ENCODE measurements at places on chromosomes 11 and 22.
A peak's percentile ranks its signal among the peaks of the same experiment; 100 is the strongest.

GRCh38 chr11:65132988-65133700, 1.2 kb downstream of the SYVN1 start:
- ATAC-seq: no peak

GRCh38 chr11:75429902-75430713, 2.9 kb downstream of the KLHL35 start:
- ATAC-seq: peak; percentile 72

DNA sequence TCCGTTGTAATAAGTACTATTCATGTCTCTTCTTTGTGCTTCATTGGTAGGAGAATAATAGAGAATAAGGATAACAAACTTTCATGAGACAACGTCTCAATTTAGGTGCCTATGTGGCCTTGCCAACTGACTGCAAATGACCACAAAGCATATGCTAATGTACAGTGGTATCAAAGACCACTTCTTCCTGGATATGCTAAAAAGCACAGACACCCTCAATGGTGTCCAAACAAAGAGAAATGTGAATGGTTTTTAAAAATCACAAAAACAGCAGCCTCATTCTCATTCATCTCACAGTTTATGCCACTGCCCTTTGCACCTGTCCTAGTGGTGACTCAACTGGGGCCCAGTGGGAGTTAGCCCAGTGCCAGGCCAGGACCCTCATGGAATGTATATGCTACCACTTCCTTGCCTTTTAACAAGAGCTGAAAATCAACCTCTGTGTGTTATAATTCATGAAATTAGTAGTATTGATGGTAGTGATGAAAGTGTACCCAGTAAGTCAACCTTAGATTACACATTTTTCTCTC, 65.2 kb upstream of the MTMR2 start:
- peak; percentile 94 for ATAC-seq

DNA sequence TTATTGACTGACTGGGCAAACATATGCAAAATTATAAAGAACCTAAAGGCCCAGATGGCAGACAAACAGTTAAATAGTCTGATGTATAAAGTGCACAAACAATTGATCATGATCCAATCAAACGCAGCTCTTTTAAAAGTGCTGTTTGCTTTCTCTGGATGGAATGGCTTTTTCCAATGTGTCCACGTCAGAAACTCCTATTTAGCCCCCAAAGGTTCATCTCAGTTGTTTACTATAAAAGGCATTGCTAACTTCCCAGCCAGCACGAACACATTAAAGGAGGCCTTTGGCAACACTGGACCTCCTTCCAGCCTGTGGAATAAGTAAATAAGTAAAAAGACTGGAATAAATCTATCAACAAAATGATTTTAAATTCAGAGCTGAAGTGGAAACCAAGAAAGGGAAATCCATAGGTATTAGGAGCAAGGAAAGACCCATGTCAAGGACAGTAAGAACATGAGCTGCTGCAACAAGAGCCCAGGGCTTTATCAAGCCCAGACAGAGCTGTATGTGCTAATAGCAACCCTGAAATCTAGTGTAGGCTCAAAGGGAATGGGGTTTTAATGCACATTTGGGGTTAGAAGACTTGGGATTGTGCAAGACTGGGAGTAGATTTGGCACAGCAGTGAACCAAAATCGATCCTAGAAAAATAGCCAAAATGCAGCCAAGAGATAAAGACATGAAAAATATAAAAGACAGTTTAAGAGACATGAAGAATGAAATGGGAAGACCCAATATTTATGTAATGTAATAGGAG, 105.4 kb downstream of the EFCAB6 start:
- ATAC-seq: no peak

- ATAC-seq: peak; percentile 83
Measured at GRCh38 chr22:28231441-28231840, 312.4 kb upstream of the PITPNB start.

- no peak for ATAC-seq
Measured at GRCh38 chr11:12629601-12630313, 44.5 kb upstream of the TEAD1 start.

DNA sequence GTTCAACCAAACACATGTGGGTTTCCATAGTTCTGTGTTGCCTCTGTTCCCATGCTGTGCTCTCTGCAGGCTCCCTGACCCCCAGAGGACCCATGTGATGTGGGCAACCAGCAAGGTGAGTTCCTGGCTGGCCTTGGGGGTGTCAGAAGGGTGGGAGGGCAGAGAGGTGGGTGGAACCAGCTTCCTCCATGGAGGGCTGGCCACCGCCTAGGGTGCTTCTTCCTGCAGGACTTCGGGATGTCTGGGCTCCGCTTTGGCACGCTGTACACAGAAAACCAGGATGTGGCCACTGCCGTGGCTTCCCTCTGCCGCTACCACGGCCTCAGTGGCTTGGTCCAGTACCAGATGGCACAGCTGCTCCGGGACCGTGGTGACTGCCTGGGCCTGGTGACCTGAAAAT, 14.5 kb upstream of the EXT2 start:
- ATAC-seq: no peak

DNA sequence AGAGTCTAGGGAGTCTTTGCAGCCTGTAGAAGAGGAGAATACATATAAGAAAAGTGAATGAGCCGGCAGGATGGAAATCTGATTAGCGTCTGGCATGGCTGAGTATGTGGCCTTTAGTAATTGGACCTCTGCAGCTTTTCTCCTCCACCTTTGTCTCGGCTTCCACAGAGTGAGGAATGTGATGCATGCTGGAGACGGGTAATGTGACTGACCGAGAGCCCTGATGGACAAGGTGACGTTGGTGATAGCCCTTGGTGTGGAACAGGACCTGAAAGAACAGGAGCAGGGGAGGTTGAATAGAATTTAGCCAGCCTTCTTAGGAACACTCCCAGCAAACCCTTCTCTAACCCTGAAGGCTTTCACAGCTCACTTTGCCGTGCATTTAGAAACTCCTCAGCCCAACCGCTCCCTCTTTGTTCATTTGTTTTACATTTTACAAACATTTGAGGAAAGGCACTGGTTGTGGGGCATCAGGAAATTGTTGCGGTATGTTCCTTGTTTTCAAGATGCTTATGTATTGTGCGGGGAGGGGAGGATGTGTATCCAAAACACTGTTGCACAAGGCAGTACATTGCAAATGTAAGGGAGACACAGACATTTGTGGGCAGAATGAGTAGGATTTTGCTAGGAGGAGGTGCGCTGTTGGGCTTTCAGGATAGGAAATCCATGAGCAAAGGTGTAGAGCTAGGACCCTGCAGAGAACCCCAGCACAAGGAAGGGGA, 6.9 kb downstream of the GTPBP1 start:
- ATAC-seq: no peak

- no peak for ATAC-seq
Measured at GRCh38 chr11:117287668-117288067, 3.5 kb upstream of the BACE1-AS start.

GRCh38 chr11:112542479-112542878, 281.8 kb upstream of the PLET1 start:
- ATAC-seq: no peak

- peak; percentile 5 for ATAC-seq
Measured at GRCh38 chr11:65310215-65310614, 4.5 kb upstream of the CDC42EP2 start.

DNA sequence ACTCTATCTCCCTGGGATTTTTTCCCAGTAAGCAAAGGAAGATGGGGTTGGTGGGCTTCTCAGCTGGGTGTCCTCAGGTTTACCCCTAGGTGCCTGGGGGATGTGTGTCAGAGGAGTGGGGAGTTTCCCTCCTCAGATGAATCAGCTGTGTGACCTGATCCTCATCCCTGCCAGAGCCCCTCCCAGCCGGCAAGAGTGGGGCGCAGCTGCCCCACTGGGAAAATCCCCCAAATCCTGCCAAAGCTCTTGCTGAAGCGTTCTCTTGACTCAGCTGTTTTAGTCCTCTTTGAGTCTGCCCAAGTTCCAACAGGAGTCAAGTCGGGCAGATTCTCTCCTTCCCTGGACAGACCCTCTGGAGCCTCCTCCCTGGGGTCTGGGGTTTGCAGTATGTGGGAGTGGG, 6.0 kb downstream of the C11orf68 start:
- ATAC-seq: no peak

GRCh38 chr11:128498721-128499245, 88.6 kb downstream of the ETS1 start:
- no peak for ATAC-seq

DNA sequence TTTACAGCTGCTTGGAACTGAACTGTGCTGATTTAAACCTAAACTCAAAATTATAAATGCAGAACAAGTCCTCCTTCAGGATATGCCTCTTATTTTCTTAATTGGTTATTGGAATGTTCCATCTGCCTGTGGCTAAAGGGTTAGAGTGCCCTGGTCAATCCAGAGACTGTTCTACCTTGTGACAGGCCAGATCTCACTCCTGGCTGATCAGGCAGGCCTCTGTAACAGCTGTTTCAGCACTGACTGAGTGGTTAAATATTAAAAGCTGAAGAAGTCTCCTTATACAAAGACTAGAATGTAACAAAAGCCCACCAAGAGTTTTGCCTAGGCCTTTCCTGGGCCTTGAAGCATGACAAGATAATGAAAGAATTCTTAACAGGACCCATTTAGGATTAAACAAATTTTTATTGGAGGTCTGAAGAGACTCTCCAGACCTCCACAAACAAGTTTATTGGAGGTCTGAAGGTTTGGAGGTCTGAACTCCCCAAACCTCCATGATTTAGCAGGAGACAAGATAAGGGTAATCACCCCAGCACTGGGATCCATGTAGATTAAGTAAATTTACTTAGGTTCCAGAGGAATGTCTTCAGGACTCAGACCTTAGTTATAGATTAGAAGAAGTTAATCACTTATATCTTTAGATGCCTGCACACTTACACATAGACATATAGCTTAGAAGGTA, 35.8 kb downstream of the TMPRSS5 start:
- ATAC-seq: no peak

GRCh38 chr11:10674911-10675440, 18.6 kb downstream of the IRAG1 start:
- ATAC-seq: peak; percentile 86

DNA sequence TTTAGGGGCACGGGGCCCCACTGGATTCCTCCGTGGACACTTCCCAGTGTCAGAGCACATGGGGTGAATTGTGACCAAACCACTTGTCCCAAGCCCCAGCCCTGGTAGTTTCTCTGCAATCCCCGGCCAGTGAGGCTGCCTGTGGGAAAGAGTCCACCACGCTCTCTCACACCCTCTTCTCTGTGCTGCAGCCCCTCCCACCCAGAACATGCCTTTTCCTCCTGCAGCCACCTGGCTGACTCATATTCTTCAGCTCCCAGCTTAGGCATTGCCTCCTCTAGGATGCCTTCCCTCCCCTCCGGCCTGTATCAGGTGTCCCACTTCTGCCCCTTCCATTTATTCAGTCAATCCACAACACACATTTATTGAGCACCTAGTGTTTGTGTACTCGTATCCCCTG, 5.4 kb upstream of the RPS6KB2 start:
- ATAC-seq: no peak

- ATAC-seq: no peak
Measured at GRCh38 chr11:69366591-69366990, 72.6 kb downstream of the MYEOV start.

GRCh38 chr11:37712251-37712650, 1114.2 kb upstream of the RAG2 start:
- ATAC-seq: peak; percentile 42

DNA sequence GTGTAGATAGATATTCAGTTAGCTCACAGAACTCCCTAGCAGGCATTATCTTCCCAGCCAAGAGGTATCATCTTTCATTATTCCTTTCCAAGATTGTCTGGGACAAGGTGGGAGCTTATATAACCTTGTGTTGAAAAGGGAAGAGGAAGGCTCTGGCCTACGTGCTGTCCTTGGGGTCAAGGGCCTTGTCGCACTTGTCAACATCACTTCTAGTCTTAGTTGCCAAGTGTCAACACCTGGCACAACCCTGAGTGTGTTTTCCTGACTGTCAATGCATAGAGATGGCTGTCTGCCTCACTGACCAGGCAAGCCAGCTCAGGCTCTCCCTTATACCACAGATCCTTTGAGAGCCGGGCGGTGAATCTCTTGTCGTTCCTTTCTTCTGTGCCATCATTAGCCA, 331.9 kb downstream of the CNTN5 start:
- no peak for ATAC-seq

GRCh38 chr11:65524741-65525545, at the start of gene SCYL1:
Gene SCYL1, plus strand, starts transcription at chr11:65525083. Its CDS starts 71 bp downstream, at chr11:65525154.
- ATAC-seq: peak; percentile 78

DNA sequence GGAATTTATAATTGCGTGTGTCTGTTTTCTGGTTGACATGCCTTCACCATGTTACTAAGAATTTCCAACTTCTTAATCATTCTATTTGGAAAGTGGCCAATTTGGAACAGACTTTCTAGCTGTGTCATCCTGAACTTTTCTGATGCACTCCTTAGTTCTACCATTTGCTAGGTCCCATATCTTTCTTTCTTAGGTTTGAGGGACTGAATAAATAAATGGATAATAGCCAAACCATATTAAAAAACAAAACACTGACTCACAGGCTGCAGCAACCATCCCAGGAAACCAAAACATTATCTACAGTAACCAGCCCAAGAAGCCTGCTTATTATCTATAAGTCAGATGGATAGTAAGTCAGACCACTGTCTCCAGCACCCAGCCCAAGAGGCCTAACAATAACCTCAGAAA, 57.5 kb upstream of the PLET1 start:
- no peak for ATAC-seq

GRCh38 chr22:19041704-19042074, 80.5 kb downstream of the DGCR2 start:
- ATAC-seq: no peak

DNA sequence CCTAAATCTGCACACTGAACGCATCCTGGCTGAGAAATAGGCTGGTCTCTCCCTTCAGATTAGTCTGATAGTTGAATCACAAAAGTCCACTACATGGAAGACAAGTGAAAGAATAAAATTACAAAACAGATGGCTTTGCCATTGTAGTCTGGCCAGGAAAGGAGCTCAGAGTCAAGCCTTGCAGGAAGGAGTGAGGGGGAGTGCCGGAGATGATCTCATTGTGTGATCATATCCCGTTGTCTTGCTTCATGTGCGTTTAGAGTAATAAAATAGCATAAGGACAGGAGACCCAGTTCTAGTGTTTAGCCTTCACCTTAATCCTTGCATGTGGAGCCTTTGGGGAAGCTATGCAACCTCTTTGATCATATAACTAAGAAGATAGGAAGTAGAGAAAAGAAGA, 666.7 kb upstream of the RAG2 start:
- ATAC-seq: no peak

DNA sequence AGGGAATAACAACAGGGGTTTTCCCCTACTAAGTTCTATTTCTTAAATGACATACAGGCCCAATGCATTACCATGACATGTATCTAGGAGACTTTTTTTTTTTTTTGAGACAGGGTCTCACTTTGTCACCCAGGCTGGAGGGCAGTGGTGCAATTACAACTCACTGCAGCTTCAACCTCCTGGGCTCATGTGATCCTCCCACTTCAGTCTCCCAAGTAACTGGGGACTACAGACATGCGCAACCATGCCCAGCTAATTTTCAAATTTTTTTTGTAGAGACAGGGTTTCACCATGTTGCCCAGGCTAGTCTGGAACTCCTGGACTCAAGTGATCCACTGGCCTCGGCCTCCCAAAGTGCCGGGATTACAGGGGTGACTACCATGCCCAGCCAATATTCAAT, 7.5 kb downstream of the CPSF7 start:
- ATAC-seq: no peak

- no peak for ATAC-seq
Measured at GRCh38 chr11:91730620-91731019, 494.0 kb upstream of the FAT3 start.
